ENCODE measurements at places on chromosomes 3 and 15. TPM values are rescaled to one million over a fixed set of nuclear protein-coding genes. Genes with fewer than 3 reads are reported as not detected.
A peak's percentile ranks its signal among the peaks of the same experiment; 100 is the strongest.

DNA sequence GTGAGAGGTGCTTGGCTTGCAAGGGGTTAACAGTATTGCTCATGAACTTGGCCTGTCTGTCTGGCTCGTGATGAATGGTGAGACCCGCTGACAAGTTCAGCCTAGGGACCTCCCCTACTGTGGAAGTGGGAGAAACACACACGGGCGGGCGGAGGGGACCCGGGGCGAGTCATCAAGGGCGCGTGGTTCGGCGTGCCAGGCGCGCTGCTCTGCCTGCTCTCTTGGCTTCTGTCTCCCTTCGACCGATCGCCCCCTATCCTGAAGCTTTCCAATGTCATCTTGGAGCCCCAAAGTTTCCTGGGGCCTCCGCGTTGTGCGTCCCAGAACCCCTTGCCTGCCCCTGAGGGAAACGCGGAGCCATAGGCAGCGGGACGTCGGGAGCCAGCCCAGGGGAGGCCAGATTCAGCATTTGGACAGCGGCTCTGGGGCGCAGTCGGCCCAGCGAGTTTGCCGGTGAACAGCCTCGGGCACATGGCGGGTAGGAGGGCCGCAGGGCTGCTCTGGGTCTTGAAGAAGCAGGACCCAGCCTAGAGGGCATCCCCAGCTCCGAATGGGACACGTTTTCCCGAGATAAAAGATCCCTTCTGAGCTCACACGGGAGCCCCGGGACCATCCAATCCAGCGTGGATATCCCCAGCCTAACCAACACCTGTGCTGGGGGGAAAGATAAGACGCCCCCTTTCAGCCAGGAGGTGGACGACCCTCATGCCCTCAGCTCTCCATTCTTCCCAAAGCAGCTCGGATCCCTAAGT, 27.0 kb upstream of the POLG start:
- H3K4me3 ChIP-seq: peak overlapping the region; percentile 47
- peaks cover 100% of the 10 kb centered on the region for H3K27me3 ChIP-seq
- peaks cover 5% of the 10 kb centered on the region for H3K4me1 ChIP-seq
- H3K27ac ChIP-seq: no peak overlapping the region

GRCh38 chr15:64452988-64453688, 7.2 kb upstream of the ZNF609 start:
- no peaks in the 10 kb centered on the region for H3K36me3 ChIP-seq
- no peak overlapping the region for H3K4me3 ChIP-seq
- no peak overlapping the region for H3K27ac ChIP-seq
- DNase-seq: peak; percentile 56
- no peaks in the 10 kb centered on the region for H3K4me1 ChIP-seq

- H3K36me3 ChIP-seq: no peaks in the 10 kb centered on the region
- peak overlapping the region; percentile 24 for H3K4me3 ChIP-seq
Measured at GRCh38 chr3:55482496-55483195, 4.5 kb downstream of the WNT5A start.

DNA sequence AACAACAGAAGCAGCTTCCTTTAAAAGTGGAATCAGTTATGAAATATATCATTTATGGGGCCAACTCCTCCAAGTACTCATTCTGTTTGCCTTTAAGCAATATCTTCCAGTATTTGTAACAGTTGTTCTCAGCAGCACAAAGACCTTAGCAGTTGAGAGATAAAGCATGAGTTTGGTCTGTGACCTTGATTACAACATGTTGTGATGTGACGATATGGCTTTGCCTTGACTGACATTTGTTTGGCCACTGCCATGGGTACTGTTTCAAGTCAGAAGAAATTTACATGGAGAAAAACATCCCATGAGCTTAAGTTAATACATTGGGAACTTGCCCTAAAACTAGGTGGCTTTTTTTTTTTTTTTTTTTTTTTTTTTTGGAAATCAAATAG, 175.1 kb upstream of the KBTBD8 start:
- no peaks in the 10 kb centered on the region for H3K36me3 ChIP-seq
- H3K27me3 ChIP-seq: no peaks in the 10 kb centered on the region
- no peaks in the 10 kb centered on the region for H3K4me1 ChIP-seq
- DNase-seq: no peak
- H3K27ac ChIP-seq: no peak overlapping the region

DNA sequence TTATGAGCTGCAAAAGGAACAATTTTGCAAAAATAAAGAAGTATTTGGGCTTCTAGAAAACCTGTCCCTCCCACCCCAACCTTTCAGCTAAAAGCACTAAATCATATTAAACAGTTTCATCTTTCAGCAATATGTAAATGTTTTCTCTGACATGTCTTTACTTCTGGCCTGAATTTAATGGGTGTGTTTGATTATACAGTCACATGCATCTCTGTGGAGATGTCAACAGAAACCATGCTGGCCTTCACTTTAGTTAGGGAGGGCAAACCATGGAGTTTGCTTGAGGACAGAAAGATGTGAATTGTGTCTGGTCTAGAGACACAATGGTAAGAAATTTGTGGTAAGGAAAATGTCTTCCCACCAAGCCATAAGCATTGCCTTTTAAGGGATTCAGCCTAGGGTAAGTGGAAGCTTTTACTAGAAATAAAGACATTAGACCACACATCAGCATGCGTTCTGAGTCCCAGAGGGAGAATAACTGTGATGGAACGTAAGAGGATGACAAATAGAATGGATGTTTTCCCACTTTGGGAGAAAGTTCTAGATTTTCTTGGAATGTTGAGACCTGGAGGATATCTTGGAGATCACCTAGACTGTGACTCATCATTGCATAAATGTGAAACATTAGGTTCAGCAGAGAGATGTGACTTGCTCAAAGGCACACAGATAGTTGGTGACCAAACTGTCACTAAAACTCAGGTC, 68.9 kb downstream of the ST8SIA2 start:
- no peaks in the 10 kb centered on the region for H3K27me3 ChIP-seq
- no peaks in the 10 kb centered on the region for H3K4me1 ChIP-seq
- H3K27ac ChIP-seq: no peak overlapping the region

DNA sequence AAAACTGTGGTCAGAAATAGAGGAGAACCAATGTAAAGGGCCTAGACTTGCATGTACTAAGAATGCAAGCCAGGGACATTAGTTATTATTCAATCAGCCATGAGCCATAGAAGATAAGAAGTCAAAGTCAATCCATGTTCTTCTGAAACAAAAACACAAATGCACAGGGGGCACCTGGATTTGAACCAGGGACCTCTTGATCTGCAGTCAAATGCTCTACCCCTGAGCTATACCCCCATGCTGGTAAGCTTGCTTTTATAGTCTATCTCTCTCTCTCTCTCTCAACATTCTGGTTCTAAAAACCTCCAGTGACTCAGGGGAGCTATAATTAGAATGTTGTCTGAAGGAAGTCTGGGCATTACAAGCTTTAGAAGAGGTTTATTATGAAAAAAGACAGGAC, 85.6 kb upstream of the ACP3 start:
- H3K27me3 ChIP-seq: no peaks in the 10 kb centered on the region
- H3K4me3 ChIP-seq: no peak overlapping the region
- no peaks in the 10 kb centered on the region for H3K36me3 ChIP-seq
- H3K4me1 ChIP-seq: no peaks in the 10 kb centered on the region
- DNase-seq: no peak
- H3K27ac ChIP-seq: no peak overlapping the region

- H3K4me3 ChIP-seq: no peak overlapping the region
- H3K4me1 ChIP-seq: no peaks in the 10 kb centered on the region
- H3K27ac ChIP-seq: no peak overlapping the region
- no peaks in the 10 kb centered on the region for H3K36me3 ChIP-seq
Measured at GRCh38 chr3:110989446-110989845, 82.2 kb upstream of the NECTIN3 start.

- no peaks in the 10 kb centered on the region for H3K36me3 ChIP-seq
- H3K4me1 ChIP-seq: no peaks in the 10 kb centered on the region
- DNase-seq: no peak
- H3K4me3 ChIP-seq: no peak overlapping the region
- H3K27ac ChIP-seq: no peak overlapping the region
Measured at GRCh38 chr3:156497326-156497725, 57.6 kb downstream of the SSR3 start.

DNA sequence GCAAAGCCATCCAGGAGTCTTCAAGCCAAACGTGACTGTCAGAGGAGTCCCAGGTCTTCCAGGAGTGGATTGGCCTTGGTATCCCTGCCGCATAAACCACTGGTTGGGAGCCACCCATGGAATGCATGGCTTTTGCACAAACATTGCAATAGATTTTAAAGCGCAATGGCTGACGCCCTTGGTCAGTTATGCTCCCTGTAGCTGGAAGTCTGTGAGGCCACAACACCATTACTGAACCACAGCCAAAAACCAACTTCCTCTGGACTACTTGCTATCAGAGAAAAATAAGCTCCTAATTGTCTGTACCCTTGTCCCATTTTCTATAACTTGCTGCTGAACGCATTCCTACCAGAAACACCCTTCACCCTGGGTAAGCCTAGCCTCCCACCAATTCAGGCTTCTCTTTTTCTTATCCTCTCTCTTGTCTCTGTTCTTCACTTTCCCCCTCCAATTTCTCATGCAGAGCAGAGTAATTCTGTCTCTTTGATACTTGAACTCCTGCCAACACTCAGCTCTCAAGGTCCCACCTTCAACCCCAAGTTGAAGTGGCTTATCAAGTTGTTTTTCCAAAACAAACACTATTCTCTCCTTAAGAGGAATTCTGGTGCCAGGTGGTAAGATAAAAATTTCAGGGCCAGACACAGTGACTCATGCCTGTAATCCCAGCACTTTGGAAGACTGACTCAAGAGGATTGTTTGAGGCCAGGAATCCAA, 176.4 kb upstream of the UBE2E1 start:
- no peak for DNase-seq
- H3K27ac ChIP-seq: no peak overlapping the region
- H3K4me1 ChIP-seq: no peaks in the 10 kb centered on the region
- no peaks in the 10 kb centered on the region for H3K36me3 ChIP-seq
- H3K27me3 ChIP-seq: no peaks in the 10 kb centered on the region
- H3K4me3 ChIP-seq: no peak overlapping the region

DNA sequence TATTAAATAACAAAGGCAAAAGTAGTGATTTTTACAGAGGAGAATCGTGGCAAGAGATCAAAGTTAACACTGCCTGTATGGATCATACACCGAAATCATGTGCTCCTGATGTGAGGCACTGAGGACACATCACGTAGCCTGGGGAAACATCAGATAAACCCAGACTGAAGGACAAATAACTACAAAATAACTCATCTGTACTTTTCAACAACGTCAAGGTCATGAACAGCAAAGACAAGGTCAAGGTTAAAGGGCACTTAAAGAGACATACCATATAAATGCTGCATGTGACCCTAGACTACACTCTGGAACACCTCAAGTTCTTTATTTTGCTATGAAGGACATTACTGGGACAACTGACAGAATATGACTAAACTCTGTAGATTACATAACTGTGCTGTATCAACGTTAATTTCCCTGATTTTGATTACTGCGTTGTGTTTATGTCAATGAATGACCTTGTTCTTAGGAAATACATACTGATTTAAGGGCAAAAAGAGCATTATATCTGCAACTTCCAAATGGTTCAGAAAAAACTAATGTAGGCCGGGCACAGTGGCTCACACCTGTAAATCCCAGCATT, 48.1 kb downstream of the CHSY1 start:
- H3K27me3 ChIP-seq: no peaks in the 10 kb centered on the region
- H3K4me3 ChIP-seq: no peak overlapping the region
- peaks cover 3% of the 10 kb centered on the region for H3K4me1 ChIP-seq
- H3K27ac ChIP-seq: no peak overlapping the region
- no peaks in the 10 kb centered on the region for H3K36me3 ChIP-seq
- DNase-seq: no peak

DNA sequence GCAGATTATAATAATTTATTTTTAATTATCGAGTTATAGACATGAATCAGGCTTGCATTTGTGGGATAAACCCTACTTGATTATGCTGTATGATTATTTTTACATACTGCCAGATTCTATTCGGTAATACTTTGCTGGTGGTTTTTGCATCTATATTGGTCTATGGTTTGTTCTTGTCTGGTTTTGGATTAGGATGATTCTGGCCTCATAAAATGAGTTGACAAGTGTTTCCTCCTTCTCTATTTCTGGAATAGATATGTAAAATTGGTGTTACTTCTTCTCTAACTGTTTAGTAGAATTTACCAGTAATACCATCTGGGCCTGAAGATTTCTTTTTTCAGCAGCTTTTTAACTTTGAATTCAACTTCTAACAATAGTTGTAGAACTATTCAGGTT, 33.0 kb upstream of the ACKR4 start:
- no peak for DNase-seq
- no peak overlapping the region for H3K4me3 ChIP-seq
- peak overlapping the region; percentile 14 for H3K27ac ChIP-seq
- H3K36me3 ChIP-seq: no peaks in the 10 kb centered on the region

- H3K27ac ChIP-seq: no peak overlapping the region
- peak; percentile 3 for DNase-seq
- H3K36me3 ChIP-seq: no peaks in the 10 kb centered on the region
- no peaks in the 10 kb centered on the region for H3K27me3 ChIP-seq
- no peaks in the 10 kb centered on the region for H3K4me1 ChIP-seq
Measured at GRCh38 chr15:68658641-68659358, 80.0 kb downstream of the CORO2B start.

GRCh38 chr3:127473244-127474024, 117.1 kb downstream of the TPRA1 start:
- no peaks in the 10 kb centered on the region for H3K27me3 ChIP-seq
- DNase-seq: no peak
- no peaks in the 10 kb centered on the region for H3K4me1 ChIP-seq
- H3K4me3 ChIP-seq: no peak overlapping the region

- no peak overlapping the region for H3K4me3 ChIP-seq
- H3K27me3 ChIP-seq: no peaks in the 10 kb centered on the region
- H3K4me1 ChIP-seq: no peaks in the 10 kb centered on the region
- no peak for DNase-seq
- H3K27ac ChIP-seq: peak overlapping the region; percentile 73
- H3K36me3 ChIP-seq: no peaks in the 10 kb centered on the region
Measured at GRCh38 chr15:70121624-70122302, 24.0 kb upstream of the TLE3 start.

GRCh38 chr15:69668963-69669362, 216.3 kb downstream of the RPLP1 start:
- no peak overlapping the region for H3K27ac ChIP-seq
- H3K36me3 ChIP-seq: no peaks in the 10 kb centered on the region
- no peak for DNase-seq

GRCh38 chr3:48187301-48187578, 977 bp downstream of the CDC25A start:
- no peaks in the 10 kb centered on the region for H3K27me3 ChIP-seq
- no peaks in the 10 kb centered on the region for H3K36me3 ChIP-seq
- no peak for DNase-seq

GRCh38 chr3:61855211-61855610, 293.8 kb downstream of the PTPRG start:
- no peak overlapping the region for H3K4me3 ChIP-seq
- H3K36me3 ChIP-seq: no peaks in the 10 kb centered on the region
- no peak for DNase-seq
- no peaks in the 10 kb centered on the region for H3K27me3 ChIP-seq
- H3K4me1 ChIP-seq: no peaks in the 10 kb centered on the region

GRCh38 chr3:96863129-96863740, 48.8 kb downstream of the EPHA6 start:
- no peaks in the 10 kb centered on the region for H3K4me1 ChIP-seq
- no peak overlapping the region for H3K27ac ChIP-seq
- H3K27me3 ChIP-seq: no peaks in the 10 kb centered on the region
- DNase-seq: no peak

The VEPH1 gene
- total RNA-seq: 8.8 TPM

The PLSCR2 gene
- total RNA-seq: 2.0 TPM

The FNDC3B gene
- total RNA-seq: 172 TPM

The ADPGK gene
- total RNA-seq: 69.3 TPM

The CFAP100 gene
- total RNA-seq: not detected

The ZNF774 gene
- total RNA-seq: 7.6 TPM

The P2RY1 gene
- total RNA-seq: 0.98 TPM

The RARB gene
- total RNA-seq: 8.2 TPM

The SLC41A3 gene
- 42.6 TPM for total RNA-seq

The SI gene
- not detected for total RNA-seq

The SCAANT1 gene
- not detected for total RNA-seq

The GNL3 gene
- 137 TPM for total RNA-seq

The CHRNA5 gene
- 3.1 TPM for total RNA-seq

The SAXO2 gene
- total RNA-seq: 2.8 TPM

The FGF12 gene
- total RNA-seq: 0.44 TPM

The NEK10 gene
- 48.4 TPM for total RNA-seq
